ENCODE measurements at places on chromosomes 11 and 22.

DNA sequence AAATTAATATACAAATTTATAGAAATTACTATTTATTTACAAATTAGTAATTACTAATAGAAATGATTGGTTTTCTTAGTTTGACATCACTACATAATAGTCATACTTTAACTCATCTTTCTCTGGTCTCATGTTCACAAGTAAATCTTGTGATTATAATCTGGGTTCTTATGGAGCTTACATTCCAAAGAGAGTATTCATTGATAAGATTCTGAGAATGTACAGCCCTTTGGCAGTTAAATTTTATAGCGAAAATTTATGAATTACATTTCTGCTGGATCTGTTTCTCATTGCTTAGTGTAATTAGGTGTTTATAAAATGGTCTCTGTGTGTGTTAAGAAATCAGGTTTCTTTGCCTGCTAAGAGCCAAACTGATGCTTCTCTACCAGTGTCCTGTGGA is 175.2 kb downstream of the TMEM135 start:
- no peak for DNase-seq

DNA sequence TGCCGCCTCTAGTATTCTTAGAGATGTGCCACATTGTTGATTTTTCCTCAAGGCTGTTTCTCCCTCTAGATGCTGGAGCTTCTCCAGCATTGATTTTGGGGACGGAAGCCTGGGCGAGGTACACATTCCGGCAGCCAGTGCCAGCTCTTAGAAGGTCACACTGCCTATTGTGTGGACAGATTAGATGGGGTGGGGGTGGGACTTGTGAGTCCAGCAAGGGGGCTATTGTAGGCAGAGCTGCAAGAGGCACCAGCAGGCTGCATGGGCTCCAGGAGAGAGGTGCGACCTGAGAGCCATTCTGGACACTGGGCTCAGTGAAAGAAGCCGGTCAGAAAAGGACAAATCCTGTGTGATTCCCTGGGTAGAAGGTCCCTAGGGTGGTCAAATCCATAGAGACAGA is 12.4 kb downstream of the C11orf21 start:
- DNase-seq: no peak

GRCh38 chr11:35675901-35676610 is 13.5 kb downstream of the TRIM44 start:
- no peak for DNase-seq

DNA sequence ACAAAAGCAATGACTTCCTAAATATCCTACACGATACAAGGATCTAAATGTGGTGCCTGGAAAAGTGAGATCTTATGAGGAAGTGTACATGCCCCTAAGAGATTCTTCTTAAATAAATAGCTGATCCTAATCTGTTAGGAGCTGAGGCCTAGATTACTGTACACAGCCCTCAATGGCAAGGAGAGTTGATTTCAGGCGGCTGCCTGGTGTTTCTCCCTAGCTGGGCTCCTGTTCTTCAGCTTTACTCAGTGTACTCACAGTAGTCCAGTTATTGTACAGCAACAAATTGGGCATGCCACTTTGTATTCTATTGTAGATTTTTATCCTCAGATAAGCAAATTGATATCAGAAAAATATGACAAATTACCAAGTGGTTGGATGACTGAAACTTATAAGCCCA is 358.2 kb upstream of the PDGFD start:
- DNase-seq: no peak

DNA sequence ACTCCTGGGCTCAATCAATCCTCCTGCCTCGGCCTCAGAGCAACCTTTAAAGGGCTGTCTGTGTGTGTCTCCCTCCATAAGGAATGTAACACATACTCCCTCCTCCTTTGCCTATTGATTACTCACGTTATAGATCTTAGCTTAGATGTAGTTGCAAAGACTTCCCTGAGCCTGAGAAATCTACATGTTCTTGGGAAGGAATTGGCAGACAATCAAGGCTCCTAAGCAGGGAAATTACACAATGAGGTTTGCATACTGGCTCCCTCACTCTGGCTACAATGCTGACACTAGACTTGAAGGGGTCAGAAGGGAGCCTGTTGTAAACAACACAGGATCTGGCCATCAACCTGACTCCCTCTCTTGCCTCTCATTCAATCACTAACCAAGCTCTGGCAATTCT is 5.2 kb upstream of the OLFML1 start:
- DNase-seq: no peak

GRCh38 chr11:69650081-69650831 is 9.3 kb downstream of the CCND1 start:
- no peak for DNase-seq

- DNase-seq: no peak
Observed at GRCh38 chr11:134032043-134032442, 36.8 kb upstream of the JAM3 start.

- DNase-seq: no peak
Observed at GRCh38 chr11:63779039-63779438, 10.5 kb upstream of the ZFTA start.

GRCh38 chr22:41352058-41352457 is 29.7 kb upstream of the TEF start:
- DNase-seq: no peak

DNA sequence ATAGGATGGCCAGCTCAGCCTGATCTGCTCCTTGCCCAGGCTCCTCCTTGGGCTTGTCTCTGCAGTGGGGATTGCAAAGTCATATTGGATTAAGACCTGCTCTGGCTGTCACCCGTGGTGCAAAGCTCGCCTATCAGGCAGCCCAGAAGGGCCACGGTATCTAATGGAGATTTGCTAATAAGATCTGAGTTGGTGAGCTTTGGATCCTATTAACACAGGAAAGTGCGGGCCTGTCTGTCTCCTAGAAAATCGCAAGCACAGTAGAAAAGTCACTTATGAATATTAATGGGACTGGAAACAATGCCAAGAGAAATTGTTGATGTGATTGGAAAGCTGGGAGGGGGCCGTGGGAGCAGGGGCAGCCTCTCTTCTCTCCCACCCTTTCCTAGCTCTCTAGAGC is 72.8 kb downstream of the CHST1 start:
- DNase-seq: no peak

- DNase-seq: no peak
Observed at GRCh38 chr11:120667281-120667680, 155.7 kb downstream of the GRIK4 start.

DNA sequence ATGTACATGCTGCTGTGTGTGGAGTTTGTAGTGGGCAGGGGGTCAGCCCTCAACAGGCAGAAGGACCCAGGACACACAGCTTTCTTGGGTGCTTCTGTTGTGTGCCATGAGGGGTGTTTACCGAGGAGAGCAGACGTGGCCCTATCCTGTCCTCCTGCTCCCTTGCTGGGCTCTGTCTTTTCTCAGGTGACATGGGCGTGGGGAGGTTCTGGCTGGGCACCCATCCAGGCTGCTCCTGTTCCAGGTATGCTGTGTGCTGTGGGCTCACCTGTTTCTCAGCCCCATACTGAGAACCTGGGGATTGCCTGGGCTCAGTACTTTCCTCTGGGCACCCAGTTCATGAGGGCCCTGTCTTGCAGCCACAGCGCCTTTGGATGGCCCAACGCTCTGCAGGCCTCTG is 23.3 kb downstream of the MICALL1 start:
- DNase-seq: no peak

DNA sequence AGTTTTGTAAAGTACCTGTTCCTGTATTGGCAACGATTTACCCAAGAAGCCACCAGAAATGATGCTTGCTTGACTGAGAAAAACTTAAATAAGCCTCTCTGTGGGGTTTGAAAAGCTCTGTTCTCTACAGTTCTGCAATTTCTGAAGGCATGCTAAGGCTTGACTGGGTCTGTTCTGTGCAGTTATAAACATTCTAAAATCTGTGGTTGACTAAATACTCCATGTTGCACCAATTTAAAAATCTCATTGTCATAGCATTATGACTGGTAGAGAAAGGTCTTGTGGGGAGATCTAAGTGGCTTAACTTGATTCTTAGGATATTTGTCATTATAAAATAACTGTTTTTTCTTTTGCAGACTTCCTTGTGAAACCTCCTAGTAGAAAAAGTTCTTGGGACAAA is 73.7 kb downstream of the MTMR3 start:
- no peak for DNase-seq

DNA sequence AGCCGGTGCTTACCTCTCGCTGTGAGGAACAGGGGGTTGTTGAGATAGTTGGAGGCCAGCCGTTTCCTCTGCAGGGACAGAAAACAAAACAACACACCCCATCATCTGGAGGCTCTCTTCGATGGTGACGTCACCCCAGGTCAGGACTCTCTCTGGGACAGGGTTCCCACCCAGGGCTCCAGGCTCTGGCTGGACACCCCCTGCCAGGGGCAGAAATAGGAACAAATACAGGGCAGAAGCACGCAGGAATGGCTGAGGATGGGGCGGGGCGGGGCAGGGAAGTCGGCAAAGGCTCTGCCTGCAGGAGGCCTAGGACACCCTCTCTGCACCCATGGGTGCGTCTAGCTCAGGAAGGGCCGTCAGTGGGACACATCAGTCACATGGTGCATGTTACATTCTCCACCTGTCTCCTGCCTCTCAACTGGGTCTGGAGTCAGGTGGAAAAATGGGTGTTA is 118.5 kb downstream of the PHF21B start:
- DNase-seq: no peak

DNA sequence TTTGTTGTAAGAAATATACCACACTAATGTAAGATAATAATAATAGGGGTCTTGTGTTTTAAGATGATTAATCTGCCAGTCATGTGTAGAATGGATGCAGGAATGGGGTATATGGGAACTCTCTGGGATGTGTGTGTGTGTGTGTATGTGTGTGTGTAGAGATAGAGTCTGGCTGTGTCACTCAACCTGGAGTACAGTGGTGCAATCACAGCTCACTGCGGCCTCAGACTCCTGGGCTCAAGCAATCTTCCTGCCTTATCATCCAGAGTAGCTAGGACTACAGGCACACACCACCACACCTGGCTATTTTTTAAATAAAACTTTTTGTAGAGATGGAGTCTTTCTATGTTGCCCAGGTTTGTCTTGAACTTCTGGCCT is 11.5 kb upstream of the PANX1 start:
- no peak for DNase-seq

DNA sequence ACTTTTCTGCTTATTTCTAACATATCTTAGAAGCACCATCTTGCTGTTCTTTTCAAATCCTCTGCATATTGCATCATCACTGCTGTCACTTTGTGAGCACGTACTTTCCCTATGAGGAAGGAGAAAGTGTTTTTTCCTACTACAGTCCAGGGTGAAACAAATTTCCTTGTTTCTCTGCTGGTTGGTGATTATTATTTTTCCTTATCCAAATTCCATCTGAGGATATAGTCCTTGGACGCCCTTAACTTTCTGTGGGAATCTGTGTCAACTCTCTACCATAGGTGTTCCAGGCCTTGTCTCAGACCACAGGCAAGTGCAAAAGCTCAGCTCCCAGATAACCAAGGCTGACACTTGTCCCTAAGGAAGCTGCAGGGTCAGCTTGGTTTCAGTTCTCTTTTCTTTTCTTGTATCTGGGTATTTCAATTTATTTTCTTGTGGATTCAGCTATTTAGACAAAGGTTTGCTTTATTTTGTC is 29.4 kb upstream of the LYVE1 start:
- DNase-seq: no peak

GRCh38 chr11:87366763-87367405 is 329.1 kb downstream of the TMEM135 start:
- DNase-seq: no peak

- no peak for DNase-seq
Observed at GRCh38 chr11:46679241-46680163, 20.9 kb downstream of the ARHGAP1 start.

DNA sequence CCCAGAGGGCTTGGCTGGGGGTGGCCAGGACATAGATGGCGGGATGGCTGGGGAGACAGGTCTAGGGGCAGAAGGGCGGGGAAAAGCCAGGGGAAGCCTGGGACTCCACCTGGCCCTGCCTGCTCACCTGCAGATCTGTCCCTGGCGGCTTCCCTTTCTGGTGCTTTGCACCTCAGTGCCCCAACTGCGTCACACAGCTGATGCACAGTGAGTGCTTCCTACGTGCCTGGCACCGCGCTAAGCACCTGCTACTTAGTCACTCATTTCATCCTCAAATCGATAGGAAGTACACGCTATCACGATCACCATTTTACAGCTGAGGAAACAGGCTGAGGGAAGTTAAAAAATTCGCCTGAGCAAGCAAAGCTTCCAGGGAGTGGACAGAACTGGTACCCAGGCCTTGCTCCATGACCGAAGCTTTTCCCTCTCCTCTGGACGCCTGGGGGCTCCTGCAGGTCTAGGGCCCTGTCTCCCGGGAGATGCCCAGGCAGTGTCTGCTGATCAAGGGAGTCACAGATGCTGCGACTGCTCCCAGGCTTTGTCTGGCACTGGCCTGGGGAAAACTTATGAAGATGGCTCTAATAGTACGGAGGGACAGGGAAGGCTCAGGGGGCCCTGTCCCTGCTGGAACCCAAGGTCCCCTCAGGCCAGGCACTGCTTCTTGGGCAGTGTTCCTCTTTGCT is 63.0 kb upstream of the TTLL12 start:
- DNase-seq: no peak

GRCh38 chr22:48564995-48565394 is 1262.7 kb downstream of the BRD1 start:
- DNase-seq: no peak

GRCh38 chr22:32846780-32847491 is 45.4 kb downstream of the TIMP3 start:
- no peak for DNase-seq

- no peak for DNase-seq
Observed at GRCh38 chr11:111456859-111457730, 55.1 kb downstream of the BTG4 start.

GRCh38 chr11:118229274-118229847 is 4.5 kb upstream of the JAML start:
- no peak for DNase-seq

- DNase-seq: no peak
Observed at GRCh38 chr22:44424359-44424682, 73.7 kb downstream of the RTL6 start.

- DNase-seq: no peak
Observed at GRCh38 chr11:122706291-122707088, 51.0 kb downstream of the UBASH3B start.

GRCh38 chr11:59866397-59866796 is at the start of gene TCN1:
Gene TCN1, minus strand, starts transcription at chr11:59866487. Its CDS starts 17 bp downstream, at chr11:59866470.
- no peak for DNase-seq

DNA sequence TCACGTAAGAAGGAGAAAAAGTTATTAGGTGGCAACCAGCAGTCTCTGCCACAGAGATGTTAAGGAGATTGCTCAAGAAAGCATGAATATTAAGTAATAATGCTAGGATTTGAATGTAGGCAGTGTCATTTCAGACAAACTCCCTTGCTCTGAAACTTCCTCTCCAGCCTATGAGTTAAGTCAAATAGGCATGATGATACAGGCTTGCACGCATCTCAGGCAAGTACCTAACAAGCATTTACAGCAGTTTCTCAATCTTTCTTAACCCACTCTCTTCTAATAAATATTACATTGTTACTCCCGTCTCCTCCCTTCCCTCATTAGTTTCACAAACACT is 72.7 kb downstream of the RAB38 start:
- no peak for DNase-seq
